Cerebellar cortex (tissue), 1 donor: ENCODE measurements at places on chromosomes 1 and 21.

DNA sequence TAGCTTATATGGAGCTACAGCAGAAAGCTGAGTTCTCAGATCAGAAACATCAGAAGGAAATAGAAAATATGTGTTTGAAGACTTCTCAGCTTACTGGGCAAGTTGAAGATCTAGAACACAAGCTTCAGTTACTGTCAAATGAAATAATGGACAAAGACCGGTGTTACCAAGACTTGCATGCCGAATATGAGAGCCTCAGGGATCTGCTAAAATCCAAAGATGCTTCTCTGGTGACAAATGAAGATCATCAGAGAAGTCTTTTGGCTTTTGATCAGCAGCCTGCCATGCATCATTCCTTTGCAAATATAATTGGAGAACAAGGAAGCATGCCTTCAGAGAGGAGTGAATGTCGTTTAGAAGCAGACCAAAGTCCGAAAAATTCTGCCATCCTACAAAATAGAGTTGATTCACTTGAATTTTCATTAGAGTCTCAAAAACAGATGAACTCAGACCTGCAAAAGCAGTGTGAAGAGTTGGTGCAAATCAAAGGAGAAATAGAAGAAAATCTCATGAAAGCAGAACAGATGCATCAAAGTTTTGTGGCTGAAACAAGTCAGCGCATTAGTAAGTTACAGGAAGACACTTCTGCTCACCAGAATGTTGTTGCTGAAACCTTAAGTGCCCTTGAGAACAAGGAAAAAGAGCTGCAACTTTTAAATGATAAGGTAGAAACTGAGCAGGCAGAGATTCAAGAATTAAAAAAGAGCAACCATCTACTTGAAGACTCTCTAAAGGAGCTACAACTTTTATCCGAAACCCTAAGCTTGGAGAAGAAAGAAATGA is 37.6 kb downstream of the CENPF start:
- no peak for DNase-seq

- no peak for DNase-seq
These were observed 126.3 kb upstream of the TMPRSS2 start for GRCh38 chr21:41634211-41634694.

DNA sequence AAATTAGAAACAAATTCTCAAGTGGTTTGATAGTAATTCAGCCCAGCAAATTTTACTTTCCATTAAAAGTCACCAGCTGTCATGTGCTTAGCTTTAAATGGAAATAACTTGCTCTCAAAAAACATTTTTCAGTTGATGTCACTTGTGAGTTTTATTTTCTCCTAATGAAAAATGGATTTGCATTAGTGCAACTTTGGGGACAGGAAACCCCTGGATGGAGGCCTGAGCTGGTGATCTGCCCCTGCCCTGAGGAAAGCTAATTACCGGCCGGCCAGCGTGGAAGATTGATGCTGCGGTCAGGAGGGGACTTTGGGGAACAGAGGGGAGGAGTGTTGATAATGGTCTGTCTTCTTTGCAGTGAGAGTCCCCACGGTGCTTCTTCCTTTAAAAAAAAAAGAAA is 66.8 kb upstream of the ANGPTL1 start:
- DNase-seq, result no peak

- DNase-seq, result no peak
These were observed 20.5 kb upstream of the THRAP3 start for GRCh38 chr1:36203554-36204346.

GRCh38 chr1:232939748-232940147 is 10.7 kb upstream of the NTPCR start:
- no peak for DNase-seq

GRCh38 chr21:31347435-31348032 is 3.5 kb upstream of the TIAM1 start:
- peak; percentile 93 for DNase-seq

- no peak for DNase-seq
These were observed 101.4 kb upstream of the L1TD1 start for GRCh38 chr1:62093261-62093660.

DNA sequence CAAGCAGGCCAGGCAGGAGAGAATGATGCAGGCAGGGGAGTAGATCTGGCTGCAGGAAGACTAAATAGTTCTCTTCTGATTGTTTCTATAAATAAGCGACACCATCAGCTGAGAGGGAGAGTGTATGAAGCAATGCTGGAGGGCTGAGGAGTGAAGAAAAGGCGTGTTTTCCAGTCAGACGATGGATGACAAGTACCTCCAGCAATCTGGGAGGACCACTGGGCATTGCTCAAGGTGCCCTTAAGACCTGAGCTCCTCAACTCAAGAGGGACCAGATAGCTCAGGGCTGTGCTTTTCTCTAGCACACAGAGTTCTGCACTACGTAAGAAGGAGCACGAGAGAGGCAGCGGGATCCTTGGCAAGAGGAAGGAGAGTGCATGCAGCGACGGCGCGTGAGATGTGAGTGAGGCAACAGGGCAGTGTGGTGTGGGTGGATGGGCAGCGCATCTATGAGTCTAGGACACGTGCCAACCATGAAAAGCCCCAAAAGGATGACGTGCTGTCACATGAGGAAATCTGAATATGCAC is 36.0 kb downstream of the PABPC4 start:
- no peak for DNase-seq

GRCh38 chr1:14667651-14667984 is 69.1 kb downstream of the KAZN start:
- DNase-seq, result peak; percentile 40

DNA sequence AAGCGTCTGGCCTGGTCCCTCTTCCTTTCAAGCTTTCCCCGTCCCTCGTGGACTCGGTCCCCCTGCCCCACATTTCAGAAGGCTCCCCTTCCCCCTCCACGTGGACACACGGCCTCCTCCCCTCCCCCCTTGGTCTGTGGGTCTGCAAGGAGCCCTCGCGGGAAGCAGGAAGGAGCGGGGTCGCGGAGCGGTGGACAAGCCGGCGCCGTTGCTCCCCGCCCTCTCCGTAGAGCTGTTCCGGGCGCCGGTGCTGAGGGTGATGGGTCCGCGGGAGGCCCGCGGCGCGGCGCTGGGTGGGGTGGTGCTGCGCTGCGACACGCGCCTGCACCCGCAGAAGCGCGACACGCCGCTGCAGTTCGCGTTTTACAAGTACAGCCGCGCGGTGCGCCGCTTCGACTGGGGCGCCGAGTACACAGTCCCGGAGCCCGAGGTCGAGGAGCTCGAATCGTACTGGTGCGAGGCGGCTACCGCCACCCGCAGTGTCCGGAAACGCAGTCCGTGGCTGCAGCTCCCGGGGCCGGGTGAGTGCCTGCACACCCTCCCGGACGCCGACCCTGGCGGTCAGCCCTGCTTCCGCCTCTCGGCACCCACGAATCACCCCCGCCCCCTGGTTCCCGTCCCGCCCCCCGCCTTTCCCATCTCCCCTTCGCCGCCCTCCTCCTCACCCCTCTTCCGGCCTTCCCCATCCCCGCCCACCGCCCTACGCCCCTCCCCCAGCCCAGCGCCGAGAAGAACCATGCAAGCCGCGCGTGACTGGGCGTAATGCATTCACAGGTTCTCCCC is 5.3 kb downstream of the FCRLB start:
- peak; percentile 80 for DNase-seq

GRCh38 chr21:40845441-40845995 is 1.4 kb downstream of the DSCAM start:
- DNase-seq, result no peak

DNA sequence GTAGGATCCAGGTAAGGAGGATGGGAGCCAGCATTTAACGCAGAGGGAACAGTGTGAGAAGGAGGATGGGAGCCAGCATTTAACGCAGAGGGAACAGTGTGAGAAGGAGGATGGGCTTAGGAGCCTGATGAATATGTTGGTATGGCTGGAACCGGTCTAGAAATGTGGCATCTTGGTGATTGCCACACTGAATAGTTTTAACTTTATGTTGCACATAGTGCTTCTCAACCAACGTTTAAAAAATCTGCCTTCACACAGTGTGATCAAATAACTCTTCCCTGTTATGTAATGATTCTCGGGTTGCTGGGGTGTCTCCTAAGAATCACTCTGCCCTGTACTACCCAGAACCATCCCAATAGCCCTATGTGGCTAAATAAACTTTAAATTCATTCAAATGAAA is 146.9 kb upstream of the DUSP10 start:
- DNase-seq, result no peak

DNA sequence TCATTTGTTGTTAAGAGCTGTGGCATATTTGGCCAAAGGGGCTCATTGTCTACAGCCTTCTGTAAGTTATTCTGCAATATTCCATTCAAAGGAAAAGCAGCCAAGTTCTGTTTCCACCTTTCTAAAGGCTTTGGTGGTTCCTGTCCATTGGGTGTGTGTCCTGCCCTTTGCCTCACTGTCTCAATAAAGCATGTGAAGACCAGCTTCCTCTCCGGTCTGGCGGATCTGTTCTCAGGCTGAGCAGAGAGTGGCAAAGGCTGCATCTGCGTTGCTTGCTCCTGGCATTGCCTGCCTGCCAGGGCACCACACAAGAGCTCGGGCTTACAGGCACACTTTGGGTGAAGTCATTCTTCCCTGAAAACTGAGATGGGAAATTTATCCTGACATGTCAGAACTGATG is 34.9 kb downstream of the ST6GALNAC3 start:
- DNase-seq, result no peak

DNA sequence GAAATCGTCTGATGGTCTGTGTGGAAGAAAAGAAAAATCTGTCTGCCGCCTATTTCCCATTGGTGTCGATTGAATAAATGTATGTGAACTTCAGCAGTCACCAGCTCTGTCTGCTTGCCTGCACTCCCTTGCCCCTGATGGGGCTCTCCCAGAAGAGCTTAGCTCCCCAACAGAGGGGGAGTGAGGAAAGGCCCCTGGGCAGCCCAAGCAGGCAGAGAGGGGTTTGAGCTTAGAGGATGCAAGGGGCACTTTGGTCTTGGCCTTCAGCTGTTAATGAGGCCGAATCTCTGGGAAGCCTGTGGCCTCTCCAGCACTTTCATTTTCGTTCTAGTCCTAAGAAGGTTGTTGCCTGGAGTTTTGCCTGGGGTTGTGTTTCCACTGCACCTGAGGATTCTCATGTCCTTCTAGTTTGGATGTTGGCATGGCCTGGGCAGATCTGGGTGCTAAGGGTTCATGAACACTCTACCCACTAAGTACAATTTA is 2.8 kb downstream of the FOXD2 start:
- no peak for DNase-seq

- DNase-seq, result peak; percentile 25
These were observed 122.0 kb downstream of the CDC7 start for GRCh38 chr1:91622616-91623015.

DNA sequence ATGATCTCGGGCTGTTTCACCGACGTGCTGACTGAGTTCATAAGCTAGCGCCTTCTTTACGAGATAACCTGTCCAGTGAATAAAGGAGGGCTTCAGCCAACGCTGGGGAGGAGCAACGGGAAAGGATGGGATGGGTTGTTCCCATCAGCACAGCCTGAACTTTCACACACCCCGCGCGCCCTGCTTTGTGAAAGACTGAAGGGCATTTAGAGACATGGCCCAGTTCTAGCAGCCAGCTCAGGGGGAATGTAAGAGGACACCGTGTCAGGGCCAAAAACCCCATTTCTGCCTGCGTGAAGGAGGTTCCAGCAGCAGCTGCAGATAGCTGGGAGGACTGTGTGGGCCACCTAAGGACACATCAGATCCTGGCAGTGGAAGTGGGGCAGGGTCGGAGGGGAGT is 255.1 kb upstream of the RAB4A start:
- DNase-seq, result no peak

DNA sequence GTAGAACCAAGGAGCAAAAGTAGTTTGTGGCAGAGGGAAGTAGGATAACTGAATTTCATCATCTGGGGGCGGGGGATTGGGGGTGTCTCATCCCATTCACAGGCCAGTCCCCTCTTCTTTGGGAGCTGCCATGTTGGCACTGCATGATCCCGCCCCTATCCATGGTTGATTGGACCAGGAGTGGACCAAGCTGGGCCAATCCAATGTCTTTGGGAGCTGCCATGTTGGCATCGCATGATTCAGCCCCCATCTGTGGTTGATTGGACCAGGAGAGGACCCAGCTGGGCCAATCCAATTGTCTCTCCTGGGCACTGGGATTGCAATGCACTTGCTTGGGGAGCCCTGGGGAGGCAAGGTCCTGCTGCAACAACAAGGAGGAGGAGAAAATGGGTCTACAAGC is 12.3 kb upstream of the ALPL start:
- no peak for DNase-seq

- DNase-seq, result no peak
These were observed 5.5 kb downstream of the TRMT1L start for GRCh38 chr1:185151215-185151614.

GRCh38 chr1:71037829-71038620 is 9.6 kb downstream of the PTGER3 start:
- DNase-seq, result no peak

GRCh38 chr1:40742363-40743061 is 41.1 kb upstream of the KCNQ4 start:
- no peak for DNase-seq

GRCh38 chr21:21971384-21971783 is 973.2 kb downstream of the NCAM2 start:
- no peak for DNase-seq

GRCh38 chr1:67619080-67619479 is 65.9 kb upstream of the GADD45A start:
- no peak for DNase-seq

DNA sequence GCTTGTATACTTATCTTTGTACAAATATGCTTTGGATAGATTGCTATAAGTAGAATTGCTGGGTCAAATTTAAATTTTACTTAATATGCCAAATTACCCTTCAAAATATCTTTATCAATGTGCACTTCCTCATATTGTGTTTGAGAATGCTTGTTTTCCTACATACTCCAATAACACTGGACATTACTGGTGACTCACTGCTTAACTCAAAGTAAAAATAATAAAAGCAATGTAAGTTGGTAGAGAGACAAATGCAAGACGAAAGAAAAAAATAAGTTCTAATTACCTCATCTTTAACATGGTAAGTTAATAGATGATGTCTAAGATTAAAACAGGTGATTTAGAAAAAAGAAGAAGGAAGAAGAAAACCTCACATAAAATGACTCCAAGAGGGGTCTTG is 7.9 kb upstream of the SH3GLB1 start:
- DNase-seq, result no peak

DNA sequence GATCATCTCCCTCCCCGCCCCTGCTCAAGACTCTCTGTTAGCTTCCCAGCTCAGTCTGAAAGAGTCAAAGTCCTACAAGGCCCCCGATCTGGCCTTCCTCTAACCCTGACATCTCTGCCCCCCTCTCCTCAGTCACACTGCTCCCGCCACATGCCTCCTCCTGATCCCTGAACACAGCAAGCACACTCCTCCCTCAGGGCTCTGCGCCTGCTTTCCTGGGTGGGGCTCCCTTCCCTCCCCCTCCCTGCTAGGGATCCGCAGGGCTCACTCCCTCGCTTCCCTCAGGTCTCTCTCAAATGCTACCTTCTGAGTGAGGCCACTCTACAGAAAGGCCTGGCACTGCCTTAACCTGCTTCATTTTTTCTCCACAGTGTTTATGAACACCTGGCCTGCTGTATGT is 5.7 kb upstream of the GALE start:
- DNase-seq, result no peak
